Bronchial epithelial cell (primary cell): ENCODE measurements at places on chromosomes 7 and 10.

DNA sequence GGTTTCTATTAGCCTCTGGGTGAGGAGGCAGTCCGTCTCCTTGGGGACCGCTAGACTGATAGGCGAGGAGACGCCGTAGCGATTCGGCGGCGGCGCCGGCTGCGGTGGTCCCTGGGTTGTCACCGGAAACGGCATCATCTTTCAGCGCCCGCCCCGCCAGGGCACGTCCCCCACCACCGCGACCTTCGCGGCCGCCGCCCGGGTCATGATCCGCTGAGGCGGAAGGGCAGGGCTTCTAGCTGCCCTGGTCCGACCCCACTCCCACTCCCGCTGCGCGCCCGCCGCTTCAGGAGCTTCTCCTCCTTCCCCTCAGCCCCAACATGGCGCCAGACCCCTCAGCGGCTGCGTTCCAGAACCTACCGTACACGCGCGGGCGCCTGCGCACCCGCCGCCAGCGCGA is at the start of gene PAPOLB:
Gene PAPOLB, minus strand, starts transcription at position 358 of the 400 bp plus-strand sequence. Its CDS starts 220 bp downstream, at position 138.
- DNase-seq: no peak

DNA sequence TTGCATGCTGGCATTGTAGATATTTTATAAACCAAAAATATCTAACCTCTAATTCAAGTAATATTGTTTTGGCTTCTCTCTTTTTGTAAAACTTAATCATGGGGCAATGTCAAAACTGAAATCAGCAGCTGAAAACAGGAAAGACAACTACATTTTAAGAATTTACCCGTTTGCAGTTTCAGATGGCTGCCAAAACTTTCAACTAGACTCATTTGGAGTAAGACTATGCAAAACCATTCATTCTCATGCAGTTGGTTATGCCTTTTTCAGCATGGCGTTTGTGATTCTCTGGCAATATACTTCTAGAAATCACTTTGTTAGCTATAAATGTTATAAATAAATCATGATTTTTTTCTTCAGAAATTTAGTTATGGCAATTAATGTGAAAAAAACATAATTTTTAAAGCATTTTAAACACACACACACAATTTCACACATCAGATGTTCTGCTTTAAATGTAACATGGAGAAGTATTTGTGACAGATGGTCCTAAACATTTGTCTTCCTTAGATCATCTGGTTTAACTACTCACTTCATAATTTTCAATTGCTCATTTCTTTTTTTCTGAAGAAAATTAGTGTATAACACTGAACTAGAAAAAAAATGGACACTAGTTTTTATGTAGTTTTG is 116.4 kb downstream of the ITGB8 start:
- DNase-seq: no peak

DNA sequence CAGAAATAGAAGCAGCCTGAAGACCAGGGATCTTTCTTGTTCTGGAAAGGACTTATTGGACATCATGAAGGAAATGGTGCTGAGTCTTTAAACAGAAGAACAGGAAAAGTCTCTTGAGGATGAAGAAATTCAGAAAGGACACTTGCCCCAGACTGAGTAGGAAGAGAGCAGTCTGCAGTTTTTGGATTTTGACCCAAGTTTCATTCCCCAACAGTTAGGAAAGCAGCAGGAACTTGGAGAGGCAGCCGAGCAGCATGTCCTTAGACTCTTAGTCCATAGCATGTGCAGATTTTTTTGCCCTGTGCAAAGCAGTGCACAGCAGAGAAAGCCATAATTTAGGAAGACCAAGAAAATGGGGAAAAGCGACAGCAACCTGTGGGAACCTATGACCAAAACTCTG is 927.2 kb upstream of the AUTS2 start:
- no peak for DNase-seq

DNA sequence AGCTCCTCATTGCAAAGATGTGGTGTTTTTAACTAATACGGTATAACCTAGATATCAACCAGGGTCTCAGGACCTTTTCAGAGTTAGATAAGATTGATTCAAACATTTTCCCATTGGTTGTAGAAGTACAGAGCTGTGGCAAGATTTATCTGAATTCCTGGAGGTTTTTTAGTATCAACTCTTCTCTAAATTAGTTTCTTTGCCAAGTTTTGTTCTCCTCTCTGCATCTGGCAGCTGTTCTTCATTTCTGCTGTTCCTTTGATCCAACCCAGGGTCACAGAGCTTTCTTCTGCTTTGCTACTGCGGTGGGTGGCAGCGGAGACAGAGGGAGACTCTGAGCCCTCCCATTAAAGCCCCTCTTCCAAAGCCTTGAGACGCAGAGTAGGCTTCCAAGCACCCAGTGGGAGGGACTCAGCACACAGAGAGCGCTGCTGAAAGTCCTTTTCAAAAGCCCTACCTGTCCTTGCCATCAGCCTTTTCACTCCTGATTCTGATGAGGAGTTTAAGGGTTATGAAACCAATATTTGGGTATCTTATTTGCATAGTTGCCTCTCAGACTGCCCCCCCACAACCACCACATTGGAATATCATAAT is 146.3 kb upstream of the EEPD1 start:
- DNase-seq: no peak

DNA sequence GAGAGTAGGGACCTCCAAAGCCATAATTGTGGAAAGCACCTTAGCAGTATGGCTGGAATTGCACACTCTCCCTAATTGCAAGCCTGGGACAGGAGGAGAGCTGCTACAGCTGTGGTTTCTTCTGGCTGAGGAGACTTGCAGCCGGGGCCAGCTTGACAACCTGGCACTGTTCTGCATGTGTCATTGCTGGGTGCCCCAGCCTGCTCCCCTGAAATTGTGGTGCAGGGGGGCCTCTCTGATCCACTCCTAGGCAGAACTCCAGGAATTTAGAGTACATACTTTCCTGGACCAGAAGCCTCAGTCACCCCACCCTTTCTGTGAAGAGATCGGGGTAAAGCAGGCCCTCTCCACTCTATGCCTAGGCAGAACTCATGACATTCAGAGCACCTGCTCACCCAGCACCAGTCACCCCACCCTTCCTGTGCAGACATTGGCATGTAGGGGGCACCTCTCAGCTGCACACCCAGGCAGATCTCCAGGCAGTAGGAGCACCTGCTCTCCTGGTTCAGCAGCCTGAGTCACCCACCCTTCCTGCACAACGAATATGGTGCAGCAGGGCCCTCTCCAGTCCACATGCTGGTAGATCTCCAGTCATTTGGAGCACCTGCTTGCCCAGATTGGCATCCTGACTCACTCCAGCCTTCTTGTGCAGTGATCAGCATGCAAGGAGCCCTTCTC is 34.4 kb upstream of the DYNC1I1 start:
- DNase-seq: no peak

- no peak for DNase-seq
Measured at GRCh38 chr10:64528294-64529002, 1007.2 kb downstream of the REEP3 start.

DNA sequence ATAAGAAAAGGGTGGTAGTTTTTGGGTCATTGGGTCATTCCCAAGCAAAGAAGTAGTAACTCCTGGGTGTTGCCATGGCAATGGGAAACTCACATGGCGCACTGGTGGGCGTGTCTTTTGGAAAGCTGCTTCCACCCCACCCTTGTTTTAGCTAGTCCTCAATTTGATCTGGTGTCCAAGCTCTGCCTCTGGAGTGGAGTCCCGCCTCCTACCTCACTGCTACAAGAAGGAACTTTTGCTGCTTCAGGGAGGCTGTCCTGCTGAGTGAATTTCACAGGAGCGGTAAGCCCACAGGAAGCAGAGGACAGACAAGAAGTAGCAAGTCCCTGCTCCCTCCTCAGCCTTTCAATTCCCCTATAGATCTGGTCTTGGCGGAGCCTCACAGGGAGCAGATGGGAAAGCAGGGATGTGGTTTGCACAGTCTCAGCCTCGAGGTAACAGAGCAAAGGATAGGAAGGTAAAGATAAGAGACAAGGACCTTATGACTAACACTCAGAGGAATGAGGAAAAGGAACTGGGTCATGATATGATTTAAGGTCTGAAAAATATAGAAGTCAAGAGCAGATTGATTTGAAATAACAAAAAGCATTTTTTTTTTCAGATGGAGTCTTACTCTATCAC is 700.3 kb downstream of the TNS3 start:
- DNase-seq: peak; percentile 68

DNA sequence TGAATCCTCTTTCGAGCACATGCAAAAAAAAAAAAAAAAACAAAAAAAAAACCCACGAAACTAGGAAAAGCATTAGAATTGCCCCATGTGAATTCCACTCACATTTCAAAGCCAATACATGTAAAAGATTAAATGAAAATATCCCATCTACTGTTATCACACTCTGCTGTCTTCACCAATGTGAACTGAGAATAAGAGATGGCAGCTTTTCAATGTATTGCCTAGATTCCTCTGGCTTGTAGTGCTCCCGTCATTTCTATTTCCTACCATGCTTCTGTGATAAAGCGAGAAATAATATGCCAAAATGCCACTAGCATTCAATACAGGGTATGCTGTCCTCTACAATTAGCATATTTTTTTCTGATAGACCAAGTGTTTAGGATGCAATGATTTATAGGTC is 517.0 kb downstream of the NRG3 start:
- DNase-seq: no peak

- DNase-seq: no peak
Measured at GRCh38 chr7:150626696-150627095, 5.5 kb downstream of the GIMAP6 start.

DNA sequence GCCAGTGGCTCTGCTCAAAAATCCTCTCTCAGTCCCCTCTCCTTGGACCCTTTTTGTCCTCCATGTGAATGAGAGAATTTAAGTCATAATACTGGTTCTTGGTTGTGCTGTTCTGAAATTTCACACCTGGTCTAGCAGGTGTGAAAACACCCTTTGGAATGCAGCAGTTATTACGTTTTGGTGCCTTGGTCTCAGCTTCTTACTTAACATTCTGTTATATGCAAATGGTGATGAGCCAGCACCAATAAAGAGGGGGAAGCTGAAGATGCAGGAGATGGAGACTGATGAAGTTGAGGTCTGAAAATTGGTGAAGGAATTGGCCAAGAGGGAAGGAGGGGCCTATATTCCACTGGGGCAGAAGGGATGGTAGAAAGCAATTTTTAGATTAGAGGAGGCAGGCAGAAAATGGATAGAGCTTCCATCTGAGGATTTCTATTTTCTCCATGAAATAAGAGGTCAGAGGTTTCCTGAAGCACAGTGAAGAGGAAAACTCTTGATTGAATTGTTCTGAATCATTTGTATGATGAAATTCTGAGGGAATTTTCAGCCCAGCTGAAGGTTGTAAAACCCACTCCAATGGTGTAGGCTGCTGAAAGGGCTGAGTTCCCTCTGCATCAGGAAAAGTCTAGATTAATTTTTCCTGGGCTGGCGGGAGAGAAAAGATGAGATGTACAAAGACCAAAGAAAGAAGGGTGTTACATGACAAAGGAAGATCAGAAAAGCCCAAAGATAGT is 94.0 kb upstream of the FAM180A start:
- DNase-seq: no peak

GRCh38 chr7:27172823-27173510 is 1.2 kb downstream of the HOXA10 start:
- no peak for DNase-seq

GRCh38 chr10:54525816-54526215 is 275.2 kb downstream of the PCDH15 start:
- no peak for DNase-seq

- DNase-seq: peak; percentile 90
Measured at GRCh38 chr10:117413928-117414618, 38.8 kb upstream of the PDZD8 start.

GRCh38 chr7:100607111-100607510 is 4.9 kb downstream of the PCOLCE start:
- peak; percentile 45 for DNase-seq

GRCh38 chr7:153381275-153382040 is 621.9 kb downstream of the ACTR3B start:
- no peak for DNase-seq

- no peak for DNase-seq
Measured at GRCh38 chr10:126893206-126893605, 12.0 kb upstream of the DOCK1 start.

DNA sequence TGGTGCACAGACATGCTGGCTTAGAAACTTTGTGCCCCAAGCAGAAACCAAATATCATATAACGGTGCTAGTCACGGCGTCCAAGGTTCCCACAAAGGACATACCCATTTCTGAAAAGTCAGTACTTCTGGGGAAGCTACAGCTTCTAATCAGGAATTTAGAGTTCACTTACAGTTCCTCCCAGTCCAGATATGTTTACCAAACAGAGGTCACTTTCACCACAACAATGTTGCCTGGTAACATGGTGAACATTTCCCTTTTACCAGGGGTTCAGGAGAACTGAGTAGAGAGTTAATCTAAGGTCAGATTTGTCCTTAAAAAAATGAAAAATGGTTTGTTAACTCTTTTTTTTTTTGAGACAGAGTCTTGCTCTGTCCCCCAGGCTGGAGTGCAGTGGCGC is 265.9 kb upstream of the MKLN1 start:
- no peak for DNase-seq

DNA sequence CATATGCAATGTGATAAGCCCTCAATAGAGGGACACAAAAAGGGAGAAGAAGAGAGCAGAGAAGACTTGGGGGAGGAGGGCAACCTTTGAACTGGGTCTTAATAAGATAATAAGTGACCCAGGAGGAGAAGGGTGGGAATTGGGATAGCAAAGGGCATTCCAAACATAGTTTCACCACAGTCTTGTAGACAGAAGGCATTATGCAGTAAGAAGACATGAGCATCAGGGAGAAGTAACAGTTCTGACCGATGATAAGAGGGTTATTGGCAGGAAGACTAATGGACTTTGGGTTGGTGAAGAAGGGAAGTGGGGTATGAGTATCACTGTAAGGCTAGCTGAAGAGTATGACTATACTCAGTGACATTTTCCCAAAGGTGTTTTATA is 63.6 kb downstream of the TES start:
- DNase-seq: no peak

- DNase-seq: no peak
Measured at GRCh38 chr7:149302222-149302621, 40.2 kb downstream of the ZNF783 start.

DNA sequence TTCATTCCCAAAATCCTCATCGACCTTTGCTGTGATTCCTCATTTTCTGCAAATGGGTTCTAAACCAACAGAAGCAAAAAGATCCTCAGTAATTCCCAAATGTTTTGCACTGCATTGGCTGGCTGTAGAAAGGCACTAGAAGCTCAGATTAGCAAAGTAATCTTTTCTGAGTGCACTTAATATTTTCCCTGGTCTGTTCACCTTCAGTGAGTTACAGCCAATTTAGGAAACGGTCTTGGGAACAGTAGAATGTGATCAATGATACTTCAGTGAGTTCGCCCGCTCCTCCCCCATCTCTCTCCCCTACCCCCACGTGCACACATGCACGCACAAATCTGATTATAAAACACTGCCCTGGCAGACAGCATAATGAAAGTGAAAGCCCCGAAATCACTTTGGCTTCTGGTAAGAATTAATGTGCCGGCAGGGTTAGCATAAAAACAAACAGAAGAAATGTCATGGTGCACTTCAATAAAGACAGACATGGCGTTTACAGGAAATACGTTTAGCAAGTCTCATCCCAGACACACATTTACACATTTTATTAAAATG is 201.3 kb upstream of the CDCA7L start:
- no peak for DNase-seq

- DNase-seq: no peak
Measured at GRCh38 chr10:70937661-70938060, 49.3 kb upstream of the PCBD1 start.
